ACHN (cell line): ENCODE measurements at places on chromosomes 12 and 14.

- no peak for DNase-seq
These were observed 53.4 kb upstream of the PYGL start for GRCh38 chr14:50997712-50998111.

DNA sequence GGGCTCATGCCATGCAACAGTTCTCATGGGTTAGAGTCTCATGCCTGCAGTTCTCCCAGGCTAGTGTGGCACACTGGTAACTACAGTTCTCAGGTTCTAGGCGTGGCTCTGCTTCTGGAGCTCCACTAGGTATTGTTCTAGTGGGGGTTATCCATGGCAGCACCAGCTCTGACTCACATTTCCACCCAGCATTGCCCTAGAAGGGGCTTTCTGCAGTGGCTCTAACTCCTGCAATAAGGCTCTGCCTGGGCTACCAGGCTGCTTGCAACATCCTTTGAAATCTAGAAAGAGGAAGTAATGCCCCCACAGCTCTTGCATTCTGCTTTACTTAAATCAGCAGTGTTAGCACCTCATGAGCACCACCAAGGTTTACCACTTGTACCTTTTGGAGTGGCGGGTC is 220.3 kb upstream of the ARID2 start:
- no peak for DNase-seq

DNA sequence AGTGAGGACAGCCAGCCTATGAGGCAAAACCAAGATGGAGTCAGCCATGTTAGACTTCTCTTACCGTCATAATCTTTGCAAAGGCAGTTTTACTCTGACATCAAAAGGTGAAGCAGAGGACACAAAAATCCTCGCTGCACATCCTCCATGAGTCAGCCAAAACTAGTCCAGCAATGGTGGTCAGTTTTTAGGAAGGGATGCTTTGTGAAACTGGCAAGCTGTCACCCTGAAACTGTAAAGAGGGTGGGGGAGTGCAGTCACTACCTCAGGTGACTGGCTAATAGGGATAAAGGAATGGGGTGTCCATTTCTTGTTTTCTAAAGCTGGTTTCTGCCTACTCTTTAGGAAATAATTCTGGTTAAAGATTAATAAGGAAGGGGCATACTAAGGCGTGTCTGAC is 5.4 kb upstream of the CIPC start:
- no peak for DNase-seq

DNA sequence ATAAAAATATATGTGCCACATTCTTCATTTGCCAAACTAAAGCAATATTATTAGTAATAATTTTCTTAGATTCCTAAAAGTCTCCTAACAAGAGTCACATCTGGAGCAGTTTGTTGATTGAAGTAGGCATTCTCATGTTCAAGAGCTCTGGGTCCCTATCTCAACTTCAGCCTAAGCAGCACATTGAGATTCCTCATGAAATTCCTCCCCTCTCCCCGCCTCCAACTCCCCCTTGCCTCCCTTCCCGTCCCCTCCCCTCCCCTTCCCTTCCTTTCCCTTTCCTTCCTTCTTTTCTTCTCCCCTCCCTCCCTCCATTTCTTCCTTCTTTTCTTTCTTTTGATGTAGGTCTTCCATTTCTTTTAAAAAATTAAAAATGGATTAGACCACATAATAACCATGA is 48.7 kb upstream of the NAV3 start:
- DNase-seq = no peak

DNA sequence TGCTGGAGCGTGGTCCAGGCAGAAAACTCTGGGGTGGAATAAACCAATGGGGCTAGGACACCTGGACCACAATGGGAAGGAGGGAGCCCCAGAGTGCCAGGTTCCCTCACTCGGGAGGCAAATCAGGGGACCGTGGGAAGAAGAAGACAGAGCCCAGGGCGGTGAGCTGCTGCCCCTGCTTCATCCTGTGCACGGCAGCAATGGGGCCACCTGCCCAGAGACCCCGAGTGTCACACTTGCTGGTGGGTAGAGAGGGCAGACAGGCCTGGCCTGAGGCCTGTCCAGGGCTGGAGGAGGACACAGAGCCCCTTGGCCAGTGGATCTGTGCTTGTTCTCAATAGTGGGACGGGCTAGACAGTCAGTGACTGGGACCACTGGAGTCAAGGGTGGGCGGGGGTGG is 58.2 kb downstream of the DIO3 start:
- DNase-seq = no peak

DNA sequence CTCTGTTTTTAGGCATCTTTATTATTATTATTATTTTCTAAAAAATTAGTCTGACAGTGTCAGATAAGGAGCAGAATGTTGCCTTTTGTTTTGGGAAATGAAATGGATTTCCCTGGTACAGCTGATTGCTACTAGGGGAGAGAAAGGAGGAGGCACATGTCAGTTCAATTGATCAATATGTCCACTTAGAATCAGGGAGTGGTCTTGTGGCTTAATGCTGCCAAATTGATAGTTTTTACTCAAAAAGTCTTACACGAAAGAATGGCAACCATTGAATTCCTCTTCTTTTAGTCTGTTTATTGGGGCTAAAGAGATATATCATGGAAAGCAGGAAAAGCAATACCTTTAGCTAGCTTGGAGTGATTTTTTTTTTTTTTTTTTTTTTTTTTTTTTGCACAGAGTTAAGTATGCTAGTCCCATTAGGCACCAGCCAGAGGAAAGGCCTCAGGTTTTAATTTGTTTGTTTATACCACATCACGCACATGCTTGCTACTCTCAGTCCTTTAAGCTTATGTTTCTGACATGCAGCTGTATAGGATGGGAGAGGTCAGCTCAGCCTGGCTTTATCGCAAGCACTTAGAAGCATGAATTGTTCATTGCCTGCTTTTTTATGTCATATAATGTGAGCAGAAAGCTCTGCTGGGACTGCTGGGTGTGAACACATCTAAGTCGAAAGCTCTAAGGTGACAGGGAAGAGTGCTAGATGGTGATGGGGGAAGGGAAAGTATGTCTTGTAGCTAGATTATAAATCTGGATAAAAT is 1.4 kb downstream of the AKAP6 start:
- DNase-seq = no peak

GRCh38 chr12:22356231-22356630 is 21.7 kb upstream of the ST8SIA1 start:
- no peak for DNase-seq

- no peak for DNase-seq
These were observed 5.2 kb downstream of the CALM1 start for GRCh38 chr14:90402016-90402415.

GRCh38 chr12:33654313-33654712 is 214.7 kb upstream of the SYT10 start:
- no peak for DNase-seq

DNA sequence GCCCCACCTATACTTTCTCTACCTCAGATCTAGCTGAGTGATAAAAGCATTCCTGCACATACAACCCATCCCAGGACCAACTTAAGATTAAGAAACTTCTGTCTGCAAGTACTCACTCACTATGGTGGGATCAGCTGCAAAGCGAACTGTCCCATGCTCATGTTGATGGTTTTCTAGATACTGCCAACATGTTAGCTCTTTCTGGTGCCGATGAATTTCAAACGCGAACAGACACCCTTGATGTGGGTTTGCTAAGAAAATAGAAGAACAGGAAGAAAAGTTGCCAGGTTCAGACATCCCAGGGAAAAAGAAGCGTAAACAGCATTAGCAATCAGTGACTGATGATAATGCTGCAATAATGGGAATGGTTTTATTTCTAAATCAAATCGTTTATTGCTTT is 1.5 kb upstream of the SLC39A2 start:
- no peak for DNase-seq

DNA sequence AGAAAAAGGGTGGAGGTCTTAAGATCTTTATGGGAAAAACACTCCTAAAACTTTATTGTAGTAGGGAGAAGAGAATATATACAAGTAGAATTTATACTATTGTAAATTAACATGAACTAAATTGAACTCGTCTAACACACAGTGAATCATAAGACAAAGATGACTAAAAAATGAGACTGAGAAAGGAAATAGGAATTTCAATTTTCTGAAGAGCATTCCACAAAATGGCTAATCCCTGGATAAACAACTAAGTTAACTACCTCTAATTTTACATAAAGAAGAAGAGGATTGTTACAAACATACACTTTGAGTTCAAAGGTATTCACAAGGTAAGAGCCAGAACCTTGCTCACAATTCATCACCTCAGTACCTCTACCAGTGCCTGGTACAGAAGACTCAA is 2.0 kb downstream of the MAP4K5 start:
- DNase-seq = peak; percentile 24
